Activated gamma-delta T cell treated with Interleukin-2 at 50 U/mL for 16 hours (primary cell): ENCODE measurements at places on chromosomes 16 and 17.
A peak's percentile ranks its signal among the peaks of the same experiment; 100 is the strongest.

DNA sequence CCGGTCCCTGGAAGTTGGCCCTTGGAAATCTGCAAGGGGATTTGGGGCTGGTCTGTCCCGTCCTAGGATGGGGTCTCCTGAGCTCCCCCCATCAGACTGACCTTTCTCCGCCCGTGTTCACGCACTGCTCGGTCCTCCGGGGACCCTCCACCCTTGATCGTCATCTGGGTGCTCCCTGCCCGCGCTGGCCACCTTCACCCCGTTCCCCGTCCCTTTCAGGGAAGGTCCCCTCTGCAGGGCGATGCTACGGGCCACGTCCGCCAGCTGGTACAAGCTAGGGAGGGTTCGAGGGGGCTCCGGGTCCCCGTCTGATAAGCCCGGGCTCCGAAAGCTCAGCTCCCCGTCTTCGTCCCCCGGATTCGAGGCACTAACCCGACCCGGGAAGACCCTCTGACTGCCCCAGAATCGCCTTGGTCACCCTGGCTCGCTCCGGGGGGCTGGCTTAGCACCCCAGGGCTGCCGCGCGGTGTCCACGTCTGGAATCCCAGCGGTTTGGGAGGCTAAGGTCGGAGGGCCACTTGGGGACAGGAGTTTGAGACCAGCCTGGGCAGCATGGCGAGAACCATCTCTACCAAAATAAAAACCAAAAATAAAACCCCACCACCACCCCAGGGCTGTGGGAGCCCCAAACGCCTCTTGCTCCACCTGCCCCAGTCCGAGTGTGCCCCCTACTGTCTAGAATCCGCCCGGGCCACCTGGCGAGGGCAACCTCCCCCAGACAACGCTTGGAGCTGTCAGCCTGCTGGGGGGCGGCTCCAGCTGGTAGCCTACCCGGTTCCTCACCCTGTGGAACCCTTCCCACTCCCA is 1.1 kb upstream of the SLC43A2 start:
- DNase-seq = peak; percentile 75

GRCh38 chr17:77301694-77302266 is 161.0 kb downstream of the SEC14L1 start:
- no peak for DNase-seq

DNA sequence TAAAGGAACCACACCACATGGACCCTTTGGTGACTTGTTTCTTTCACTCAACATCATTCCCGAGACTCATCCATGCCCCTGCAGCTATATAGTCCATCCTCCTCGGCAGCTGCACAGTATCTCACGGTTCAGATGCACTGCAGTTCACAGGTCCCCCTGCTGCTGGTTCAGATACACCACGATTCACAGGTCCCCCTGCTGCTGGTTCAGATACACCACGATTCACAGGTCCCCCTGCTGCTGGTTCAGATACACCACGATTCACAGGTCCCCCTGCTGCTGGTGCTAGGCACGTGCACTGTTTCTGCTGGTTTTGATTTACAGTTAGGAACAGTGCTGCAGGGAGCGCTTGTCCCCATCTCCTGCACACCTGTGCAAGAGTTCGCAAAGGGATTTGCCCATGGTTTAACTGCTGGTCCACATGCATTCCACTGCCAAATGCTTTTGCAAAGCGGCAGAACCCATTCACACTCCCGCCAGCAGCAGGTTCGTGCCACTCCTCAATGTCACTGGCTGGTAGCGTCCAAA is 3.8 kb downstream of the HSDL1 start:
- DNase-seq = no peak

DNA sequence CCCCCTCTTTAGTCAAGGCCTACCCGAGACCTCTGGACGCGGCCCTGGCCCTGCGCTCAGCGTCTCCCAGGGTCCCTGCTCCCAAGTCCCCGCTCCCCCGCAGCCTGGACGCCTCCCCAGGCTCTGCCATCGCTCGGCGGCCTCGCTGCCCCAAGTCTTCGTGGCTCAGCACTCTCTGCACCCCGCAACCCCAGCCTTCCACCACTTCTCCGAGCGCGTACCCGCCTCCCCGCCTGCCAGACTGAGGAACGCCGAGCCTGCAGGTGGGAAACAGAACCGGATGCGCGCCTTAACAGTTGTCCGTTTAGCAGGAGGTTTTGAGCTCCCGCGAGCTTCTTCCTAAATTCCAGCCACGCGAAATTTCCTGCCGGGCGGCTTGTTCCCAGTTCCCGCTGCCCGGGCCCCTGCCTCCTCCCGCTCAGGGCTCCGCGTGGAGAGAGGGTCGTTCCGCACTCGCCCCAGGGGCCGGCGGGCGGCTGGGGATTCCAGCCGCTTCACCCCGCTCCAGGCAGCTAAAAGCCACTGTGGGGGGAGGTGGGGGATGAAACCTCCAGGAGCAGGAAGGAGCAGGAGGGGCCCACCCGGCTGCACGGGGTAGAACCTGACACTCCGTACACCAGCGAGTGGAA is 87.7 kb downstream of the KCNJ12 start:
- no peak for DNase-seq

- no peak for DNase-seq
These were observed 18.6 kb downstream of the FLOT2 start for GRCh38 chr17:28878981-28879380.

GRCh38 chr16:24010440-24011089 is 174.8 kb downstream of the PRKCB start:
- DNase-seq = peak; percentile 82

DNA sequence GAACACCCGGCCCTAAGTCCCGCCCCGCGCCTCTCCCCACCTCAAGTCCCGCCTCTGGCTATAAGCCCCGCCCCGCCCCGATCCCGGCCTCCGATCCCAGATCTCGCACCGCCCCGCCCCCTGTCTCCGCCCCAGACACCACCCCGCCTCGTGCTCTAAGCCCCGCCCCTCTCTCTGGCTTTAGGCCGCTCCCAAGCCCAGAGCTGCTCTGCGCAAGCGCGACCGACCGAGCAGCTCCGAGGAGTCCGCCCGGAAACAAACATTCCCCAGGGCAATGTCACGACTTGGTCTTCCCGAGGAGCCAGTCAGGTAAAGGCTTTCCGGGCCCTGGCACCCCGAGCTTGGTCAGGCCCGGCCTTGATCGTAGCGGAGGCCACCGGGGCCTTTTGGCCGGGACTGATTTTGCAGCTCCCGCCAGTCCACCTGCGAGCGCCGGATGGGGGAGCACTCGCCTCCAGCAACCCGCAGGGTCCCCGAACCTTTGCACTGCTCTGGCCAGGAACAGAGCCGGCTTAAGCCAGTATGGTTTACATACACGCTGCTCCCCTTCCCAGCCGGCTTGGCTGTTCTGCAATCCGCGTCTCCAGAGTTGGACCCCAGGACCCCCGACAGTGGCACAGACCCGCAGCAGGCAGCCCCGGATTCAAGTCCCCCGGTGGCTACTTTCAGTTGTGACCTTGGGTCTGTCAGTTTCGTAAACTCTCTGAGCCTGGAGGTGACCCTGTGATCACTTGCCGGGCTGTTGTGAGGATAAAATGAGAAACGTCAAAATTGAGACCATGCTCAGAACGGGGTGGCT is at the start of gene NUDT7:
Gene NUDT7, plus strand, starts transcription at position 206 of the 799 bp plus-strand sequence. Its CDS starts 69 bp downstream, at position 275.
- peak; percentile 94 for DNase-seq

- DNase-seq = no peak
These were observed 135.6 kb downstream of the GAS7 start for GRCh38 chr17:10062691-10063385.

GRCh38 chr16:85798283-85798776 is 1.0 kb downstream of the EMC8 start:
- no peak for DNase-seq

GRCh38 chr16:79248351-79248750 is 352.2 kb downstream of the MAF start:
- DNase-seq = no peak

GRCh38 chr16:9441012-9441411 is 349.6 kb downstream of the HAPSTR1 start:
- no peak for DNase-seq

GRCh38 chr17:68053231-68054013 is 17.9 kb downstream of the KPNA2 start:
- DNase-seq = no peak

- no peak for DNase-seq
These were observed 6.7 kb downstream of the TMC6 start for GRCh38 chr17:78121801-78122215.

GRCh38 chr16:5634666-5635180 is 537.1 kb upstream of the EEF2KMT start:
- no peak for DNase-seq

DNA sequence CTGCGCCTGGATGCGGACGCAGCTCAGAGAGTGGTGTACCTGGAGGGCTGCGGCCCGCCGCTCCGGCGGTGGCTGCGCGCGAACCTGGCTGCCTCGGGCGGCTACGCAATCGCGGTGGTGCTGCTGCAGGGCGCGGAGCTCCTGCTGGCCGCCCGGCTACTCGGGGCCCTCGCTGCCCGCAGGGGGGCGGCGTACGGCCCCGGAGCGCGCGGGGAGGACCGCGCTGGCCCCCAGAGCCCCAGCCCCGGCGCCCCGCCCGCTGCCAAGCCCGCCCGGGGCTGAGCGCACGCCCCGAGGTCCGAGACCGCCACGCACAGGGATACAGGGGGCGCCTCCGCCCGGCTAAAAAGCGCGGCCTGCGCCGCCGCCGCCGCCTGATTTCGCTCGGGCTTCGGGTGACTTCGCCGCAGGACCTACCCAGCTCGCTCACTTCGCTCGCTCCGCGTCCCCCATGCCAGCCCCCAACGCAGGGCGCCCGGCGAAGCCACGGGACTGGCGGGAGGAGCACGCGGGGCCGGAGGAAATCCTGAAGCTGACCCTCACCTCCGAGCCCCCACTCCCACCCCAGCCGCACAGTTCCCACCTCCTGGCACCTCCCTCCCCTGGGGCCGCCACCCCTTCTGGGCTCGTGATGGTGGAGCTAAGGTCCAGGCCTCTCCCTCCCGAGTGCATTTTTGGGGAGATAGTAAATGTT is 8.2 kb downstream of the PDE6G start:
- DNase-seq = no peak

DNA sequence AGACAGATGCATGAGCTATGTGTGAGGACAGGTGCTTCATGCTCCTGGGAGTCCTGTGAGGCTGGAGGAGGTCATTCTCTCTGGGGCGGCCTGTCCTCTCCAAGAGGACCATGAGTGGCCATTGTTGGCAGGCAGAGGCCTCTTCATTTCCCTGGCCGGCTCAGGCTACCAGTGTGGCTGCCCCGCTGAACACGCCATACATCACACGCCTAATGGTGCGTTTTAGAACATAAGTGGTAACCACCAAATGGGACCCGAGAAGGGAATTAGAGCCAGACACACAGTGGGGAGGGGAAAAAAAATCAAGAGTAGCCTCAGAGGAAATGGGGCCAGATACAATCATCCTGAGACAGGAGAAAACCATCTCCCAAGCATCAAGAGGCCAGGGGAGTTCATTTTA is 140.0 kb downstream of the SPACA3 start:
- DNase-seq = no peak
